Activated T-cell treated with anti-CD3 and anti-CD28 coated beads, Interleukin-2, amount 50 U/mL, for 72 hours (primary cell): ENCODE measurements at places on chromosomes 11 and 22. TPM values are rescaled to one million over a fixed set of nuclear protein-coding genes. Genes with fewer than 3 reads are reported as not detected.

- H3K4me1 ChIP-seq = peaks cover 15% of the 10 kb centered on the region
- no peaks in the 10 kb centered on the region for H3K36me3 ChIP-seq
- H3K27ac ChIP-seq = no peak overlapping the region
Measured at GRCh38 chr11:2535673-2536439, 91.0 kb downstream of the KCNQ1 start.

DNA sequence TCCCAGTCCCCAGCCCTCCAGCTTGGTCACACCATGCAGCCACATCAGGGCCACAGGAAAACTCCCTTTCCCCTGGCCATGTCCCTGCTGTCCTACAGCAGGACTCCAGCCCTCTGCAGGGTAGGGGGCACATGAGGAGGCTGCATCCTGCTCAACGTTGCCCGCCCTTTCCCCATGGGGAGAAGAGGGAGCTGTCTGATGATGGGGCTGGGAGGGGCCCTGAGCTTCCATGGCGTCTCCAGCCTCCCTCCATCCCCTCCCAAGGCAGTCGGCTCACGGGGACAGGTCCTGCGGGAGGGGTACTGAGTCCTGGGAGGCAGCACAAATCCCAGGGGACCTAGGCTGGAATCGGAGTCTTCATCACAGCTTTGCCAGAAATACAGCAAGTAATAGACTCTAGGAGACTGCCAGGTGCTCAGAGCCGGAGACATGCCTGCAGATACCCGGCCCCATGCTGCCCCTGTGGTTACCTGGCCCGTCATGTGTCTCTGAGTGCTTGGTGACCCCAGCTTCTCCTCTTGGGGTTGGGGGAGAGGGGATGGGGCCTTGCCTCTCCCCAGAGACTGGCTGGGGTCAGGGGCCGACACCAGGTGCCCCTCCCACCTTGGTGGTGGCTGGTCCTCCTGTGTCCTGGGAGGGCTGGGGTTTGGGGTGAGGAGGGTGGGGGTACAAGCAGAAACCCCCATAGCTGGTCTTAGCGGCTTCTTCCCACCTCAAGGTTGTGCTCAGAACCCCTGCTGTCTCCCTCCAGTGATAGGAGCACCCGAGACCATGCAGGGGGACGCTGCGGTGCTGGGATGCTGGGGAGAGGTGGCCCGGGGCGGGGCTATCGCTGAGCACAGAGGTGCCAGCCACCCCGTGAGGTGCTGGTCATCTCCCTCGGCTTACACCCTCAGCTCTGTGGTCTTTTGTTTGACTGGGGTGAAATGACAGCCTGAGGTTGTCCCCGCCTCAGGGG, 2.3 kb downstream of the MRGPRE start:
- no peak overlapping the region for H3K4me3 ChIP-seq
- peaks cover under 1% of the 10 kb centered on the region for H3K27me3 ChIP-seq
- H3K27ac ChIP-seq = no peak overlapping the region

GRCh38 chr11:59765068-59765735, 10.0 kb downstream of the STX3 start:
- H3K36me3 ChIP-seq = no peaks in the 10 kb centered on the region
- no peaks in the 10 kb centered on the region for H3K27me3 ChIP-seq
- DNase-seq = no peak
- H3K27ac ChIP-seq = no peak overlapping the region

- peaks cover 26% of the 10 kb centered on the region for H3K4me1 ChIP-seq
- H3K27me3 ChIP-seq = peaks cover 94% of the 10 kb centered on the region
- H3K4me3 ChIP-seq = no peak overlapping the region
- no peak overlapping the region for H3K27ac ChIP-seq
- no peaks in the 10 kb centered on the region for H3K36me3 ChIP-seq
- no peak for DNase-seq
Measured at GRCh38 chr11:44319170-44319551, 9.2 kb upstream of the ALX4 start.

- H3K4me3 ChIP-seq = no peak overlapping the region
- H3K27ac ChIP-seq = no peak overlapping the region
- DNase-seq = no peak
- no peaks in the 10 kb centered on the region for H3K36me3 ChIP-seq
- peaks cover 13% of the 10 kb centered on the region for H3K4me1 ChIP-seq
- peaks cover 58% of the 10 kb centered on the region for H3K27me3 ChIP-seq
Measured at GRCh38 chr22:26374391-26375026, 54.6 kb upstream of the ASPHD2 start.

- H3K4me3 ChIP-seq = no peak overlapping the region
- peaks cover 30% of the 10 kb centered on the region for H3K4me1 ChIP-seq
- no peak for DNase-seq
Measured at GRCh38 chr11:33310720-33311500, 53.7 kb downstream of the HIPK3 start.

The NFAM1 gene
- total RNA-seq = 0.31 TPM

The LINC01488 gene
- total RNA-seq = not detected

The IL17REL gene
- total RNA-seq = 0.36 TPM
